Immature natural killer cell (primary cell): ENCODE measurements at places on chromosomes 16 and 17.
A peak's percentile ranks its signal among the peaks of the same experiment; 100 is the strongest.

DNA sequence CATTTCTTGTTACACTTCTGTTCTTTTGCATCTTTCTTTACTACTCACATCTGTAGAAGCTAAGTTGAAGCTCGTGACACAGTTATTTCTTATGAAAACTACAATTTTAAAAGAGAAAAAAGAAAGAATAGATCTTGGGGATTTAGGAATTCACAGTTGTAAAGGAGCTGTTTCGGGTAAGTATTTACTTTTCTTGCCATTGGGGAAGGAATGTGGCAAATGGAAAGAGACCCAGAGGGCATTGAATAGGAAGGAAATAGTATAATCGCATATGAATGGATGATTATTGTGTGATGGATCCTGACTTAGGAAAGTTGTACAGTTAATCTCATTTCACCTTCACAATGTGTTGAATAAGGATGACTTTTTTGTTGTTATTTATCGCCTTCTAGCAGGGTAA lies 914.1 kb upstream of the CDH8 start:
- DNase-seq, result no peak

- no peak for DNase-seq
Observed at GRCh38 chr17:80337195-80337895, 76.7 kb downstream of the RNF213 start.

GRCh38 chr16:85575920-85576319 lies 37.2 kb upstream of the GSE1 start:
- no peak for DNase-seq

- peak; percentile 20 for DNase-seq
Observed at GRCh38 chr17:61286449-61286848, 113.2 kb upstream of the TBX2 start.

DNA sequence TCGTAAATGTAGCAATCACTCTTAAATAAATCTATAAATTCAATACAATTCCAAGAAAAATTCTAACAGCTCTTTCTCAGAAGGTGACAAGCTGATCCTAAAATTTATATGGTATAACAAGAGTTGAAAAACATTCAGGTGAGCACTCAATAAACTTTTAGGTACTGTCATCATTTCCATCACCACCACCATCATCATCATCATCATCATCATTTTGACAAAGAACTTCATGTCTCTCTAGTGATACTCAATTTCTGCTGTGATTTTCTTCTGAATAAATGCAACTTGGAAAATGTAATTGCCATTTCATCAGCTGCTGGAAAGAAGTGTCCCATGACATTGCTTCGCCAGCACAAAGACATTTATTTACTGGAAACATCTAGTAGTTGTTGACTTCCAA lies 222.9 kb upstream of the IRX5 start:
- DNase-seq, result no peak

DNA sequence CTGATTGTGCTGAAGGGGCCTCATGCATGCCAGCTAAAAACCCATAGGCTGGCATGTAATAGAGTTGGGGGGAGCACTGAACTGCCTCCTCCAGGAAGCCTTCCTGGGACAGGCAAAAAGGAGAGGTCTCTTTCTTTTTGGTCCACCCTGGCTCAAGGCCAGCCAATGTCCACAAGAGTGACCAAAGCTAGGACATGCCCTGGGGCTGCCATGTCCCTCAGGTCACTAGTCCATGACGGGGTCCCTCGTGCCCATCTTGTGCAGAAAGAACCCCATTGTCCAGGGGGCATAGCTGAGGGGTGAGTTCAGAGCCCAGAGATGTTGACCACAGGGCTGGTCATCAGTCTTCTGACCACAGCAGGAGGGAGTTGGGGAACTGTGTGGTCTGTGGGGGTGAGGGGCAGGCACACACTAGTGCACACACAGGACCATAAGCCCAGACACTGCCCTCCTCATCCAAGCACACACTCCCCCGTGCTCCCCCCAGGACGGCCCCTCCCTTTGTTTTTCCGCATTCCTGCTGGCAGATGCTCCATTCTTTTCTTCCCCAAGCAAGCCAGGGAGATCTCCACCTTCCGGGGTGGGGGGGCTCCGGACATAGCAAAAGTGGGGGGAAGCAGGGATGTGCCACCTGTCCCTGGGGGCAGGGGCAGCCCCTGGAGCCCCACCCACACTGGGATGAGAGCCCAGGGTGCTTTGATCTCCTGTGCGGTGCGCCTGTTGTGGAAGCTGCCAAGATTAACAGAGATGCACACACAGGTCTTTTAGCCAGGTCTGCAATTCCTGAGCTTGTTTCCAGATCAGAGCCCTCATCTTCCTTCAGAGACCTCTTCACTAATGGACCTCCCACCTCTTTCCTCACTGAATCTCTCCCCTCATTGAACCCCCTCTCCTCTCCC lies 25.2 kb upstream of the PHB1 start:
- no peak for DNase-seq

GRCh38 chr16:831571-832413 lies 31.3 kb upstream of the GNG13 start:
- DNase-seq, result no peak

- no peak for DNase-seq
Observed at GRCh38 chr16:54436346-54436745, 149.8 kb upstream of the IRX3 start.

DNA sequence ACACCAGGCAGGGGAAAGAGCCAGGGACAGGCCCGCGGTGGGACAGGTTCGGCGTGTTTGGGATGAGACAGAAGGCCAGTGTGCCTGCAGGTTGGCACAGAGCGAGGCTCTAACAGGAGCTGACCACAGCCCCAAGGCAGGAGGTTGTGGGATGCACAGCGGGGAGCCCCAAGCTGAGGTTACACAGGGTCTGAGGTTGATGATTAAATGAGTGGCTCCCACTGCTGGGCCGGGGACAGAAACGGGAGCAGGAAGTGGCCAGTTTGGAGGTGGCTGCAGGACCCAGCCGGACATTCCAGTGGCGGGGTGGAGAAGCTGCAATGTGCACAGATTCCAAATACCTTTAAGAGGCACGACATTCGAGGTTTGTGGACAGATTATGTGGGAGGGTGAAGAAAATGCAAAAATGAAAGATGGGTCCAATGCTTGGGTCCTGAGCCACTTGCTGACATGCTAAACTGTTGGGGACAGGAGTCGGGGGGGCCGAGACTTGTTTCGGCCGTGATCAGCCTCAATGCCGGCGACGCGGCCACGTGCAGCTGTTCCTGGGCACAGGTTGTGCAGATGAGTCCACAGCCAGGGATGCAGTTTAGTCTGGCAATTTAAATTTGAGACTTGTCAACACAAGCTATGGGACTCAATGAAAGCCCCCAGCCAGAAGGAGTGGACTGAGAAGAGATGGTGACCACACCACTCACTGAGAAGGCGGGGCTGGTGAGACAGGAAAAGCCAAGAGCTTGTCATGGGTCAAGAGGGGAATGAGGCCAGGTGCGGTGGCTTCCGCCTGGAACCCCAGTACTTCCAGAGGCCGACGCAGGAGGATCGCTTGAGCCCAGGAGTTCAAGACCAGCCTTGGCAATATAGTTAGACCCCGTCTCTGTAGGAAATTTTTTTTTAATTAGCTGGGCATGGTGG lies 8.7 kb downstream of the ENPP7 start:
- DNase-seq, result no peak

DNA sequence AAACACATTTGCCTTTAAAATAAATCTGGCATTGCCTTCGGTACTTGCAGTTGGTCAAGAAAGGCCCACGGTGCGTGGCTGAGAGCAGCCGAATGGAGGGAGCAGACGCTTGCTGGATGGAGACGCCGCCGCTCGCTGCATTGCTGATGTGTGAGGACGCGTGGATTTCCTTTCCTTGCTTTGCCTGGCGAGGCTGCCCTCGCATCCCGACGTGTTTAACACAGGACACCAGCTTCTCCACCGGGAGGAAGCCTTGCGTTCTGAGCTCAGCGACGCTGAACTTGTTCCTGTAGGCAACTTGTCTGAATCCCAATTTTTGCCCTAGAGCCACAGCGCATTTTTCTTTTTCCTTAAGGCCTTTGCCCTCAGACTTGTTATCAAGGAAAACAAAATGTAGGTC lies 45.8 kb downstream of the COX4I1 start:
- DNase-seq, result no peak

DNA sequence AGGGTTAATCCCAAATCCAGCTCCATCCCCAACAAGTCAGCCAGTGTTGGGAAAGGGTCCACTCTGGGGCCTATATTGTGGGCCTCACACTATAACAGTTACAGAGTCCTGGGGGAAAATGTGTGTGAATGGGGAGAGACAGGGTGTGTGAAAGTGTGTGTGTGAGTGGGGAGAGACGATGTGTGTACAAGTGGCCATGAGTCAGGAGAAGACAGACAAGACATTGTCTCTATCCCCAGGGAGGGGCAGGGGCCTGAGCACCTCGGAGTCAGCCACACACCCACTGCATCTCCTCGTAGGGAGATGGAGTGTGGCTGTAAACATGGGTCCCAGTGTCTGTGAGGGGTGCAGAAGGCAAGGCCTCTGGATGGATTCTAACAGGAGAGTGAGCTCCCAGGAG lies 2.9 kb downstream of the CRHR1 start:
- DNase-seq, result no peak

DNA sequence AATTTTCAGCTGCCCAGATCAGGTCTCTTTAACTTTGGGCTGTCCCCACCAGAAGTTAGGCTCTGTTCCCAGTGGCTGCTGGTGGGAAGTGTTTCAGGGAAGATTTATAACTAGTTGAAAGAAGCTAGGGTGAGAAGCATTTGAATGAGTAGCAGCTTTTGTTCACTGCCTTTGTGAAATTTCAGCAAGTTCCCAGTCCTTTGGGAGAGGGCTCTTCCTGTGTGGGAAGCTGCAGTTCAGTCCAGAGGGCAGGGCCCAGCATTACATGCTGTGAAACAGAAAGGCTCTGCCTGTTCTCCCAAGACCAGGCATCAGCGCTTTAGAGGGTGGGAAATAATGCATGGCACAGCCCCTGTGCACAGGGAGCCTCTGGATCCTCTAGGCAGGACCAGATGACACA lies 17.8 kb downstream of the PROCA1 start:
- DNase-seq, result no peak

GRCh38 chr16:71383054-71383773 lies 24.7 kb downstream of the CALB2 start:
- DNase-seq, result peak; percentile 4

DNA sequence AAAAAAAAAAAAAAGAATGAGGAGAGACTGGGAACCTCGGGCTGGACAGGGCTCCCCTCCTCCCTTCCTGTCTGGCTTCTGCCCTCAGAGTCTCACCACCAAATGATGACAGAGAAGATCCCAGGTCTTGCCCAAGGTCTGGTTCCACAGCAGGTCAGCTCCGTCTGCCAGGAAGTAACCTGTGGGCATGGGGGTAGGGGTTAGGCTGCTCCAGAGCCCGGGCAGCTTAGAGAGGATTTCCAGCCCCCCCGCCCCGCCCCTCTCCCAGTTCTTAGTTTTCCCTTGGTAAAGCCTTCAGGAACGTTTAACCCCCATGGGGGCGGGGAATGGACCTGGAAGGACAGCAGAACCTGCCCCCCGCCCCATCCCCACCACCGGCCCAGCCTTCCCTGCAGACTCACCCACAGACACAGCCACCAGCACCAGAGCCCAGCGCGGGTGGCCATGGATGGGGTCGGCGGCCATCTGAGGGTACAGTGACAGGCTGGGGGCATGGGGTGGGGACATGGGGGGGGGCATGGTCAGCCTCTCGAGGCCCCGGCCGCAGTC lies 700 bp downstream of the TLCD2 start:
- no peak for DNase-seq

GRCh38 chr16:86511317-86512161 lies 1.2 kb downstream of the FOXF1 start:
- DNase-seq, result no peak

DNA sequence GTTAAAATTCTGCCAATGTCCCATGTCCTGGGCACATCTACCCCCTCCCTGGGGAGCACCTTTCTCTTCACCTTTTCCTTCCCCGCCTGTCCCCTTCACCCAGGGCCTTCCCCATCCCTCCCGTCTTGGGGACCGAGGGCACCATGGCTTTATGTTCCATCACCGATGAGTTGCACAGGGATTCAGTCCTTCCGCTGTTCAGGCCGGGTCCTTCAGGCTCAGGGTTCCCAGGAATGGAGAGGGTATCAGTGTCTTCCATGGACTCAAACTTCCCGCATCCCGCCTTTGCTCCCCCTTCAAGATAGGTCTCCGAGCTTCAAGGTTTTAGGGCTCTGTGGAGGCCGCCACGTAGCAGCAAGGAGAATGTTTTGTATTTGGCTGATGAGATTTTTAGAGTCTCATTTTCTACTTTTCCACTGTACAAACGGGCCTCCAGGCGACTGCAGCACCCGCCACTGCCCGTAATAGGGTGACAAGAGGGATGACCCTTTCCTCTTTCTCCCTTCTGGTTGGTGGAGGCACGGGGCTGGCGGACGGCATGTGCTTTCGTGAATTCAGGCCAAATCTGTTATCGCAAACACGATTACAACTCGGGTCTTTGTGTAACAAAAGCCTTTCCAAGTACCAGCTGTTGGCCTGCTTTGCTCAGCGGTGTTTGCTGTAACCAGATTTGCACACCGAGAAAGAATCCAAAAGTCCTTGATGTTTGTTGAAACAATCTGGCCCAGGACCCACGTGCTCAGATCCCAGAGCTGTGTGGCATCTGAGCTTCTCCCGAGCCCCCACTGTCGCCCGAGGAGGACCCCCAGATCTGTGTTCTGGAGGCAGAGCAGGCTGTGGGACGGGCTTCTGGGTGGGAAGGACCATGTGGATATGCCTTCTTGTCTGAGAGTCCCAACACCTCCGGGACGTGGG lies 236.3 kb downstream of the SEC14L1 start:
- no peak for DNase-seq

GRCh38 chr16:68492543-68493411 lies 44.5 kb upstream of the SMPD3 start:
- DNase-seq, result no peak

DNA sequence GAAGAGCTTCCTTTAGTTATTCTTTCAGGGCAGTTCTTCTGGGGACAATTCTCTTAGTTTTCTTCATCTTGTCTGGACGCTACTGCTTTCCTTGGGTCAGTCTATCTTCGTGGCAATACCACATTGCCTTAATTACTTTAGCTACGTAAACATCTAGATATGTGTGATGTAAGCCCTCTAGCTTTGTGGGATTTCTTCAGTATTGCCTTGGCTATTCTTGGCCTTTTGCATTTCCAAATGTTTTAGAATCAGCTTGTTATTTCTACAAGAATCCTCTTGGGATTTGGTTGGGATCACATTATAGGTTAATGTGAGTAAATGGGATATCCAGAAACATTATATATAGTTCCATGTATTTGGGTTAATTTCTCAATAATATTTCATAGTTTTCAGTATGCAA lies 9.0 kb upstream of the ST6GALNAC2 start:
- no peak for DNase-seq

DNA sequence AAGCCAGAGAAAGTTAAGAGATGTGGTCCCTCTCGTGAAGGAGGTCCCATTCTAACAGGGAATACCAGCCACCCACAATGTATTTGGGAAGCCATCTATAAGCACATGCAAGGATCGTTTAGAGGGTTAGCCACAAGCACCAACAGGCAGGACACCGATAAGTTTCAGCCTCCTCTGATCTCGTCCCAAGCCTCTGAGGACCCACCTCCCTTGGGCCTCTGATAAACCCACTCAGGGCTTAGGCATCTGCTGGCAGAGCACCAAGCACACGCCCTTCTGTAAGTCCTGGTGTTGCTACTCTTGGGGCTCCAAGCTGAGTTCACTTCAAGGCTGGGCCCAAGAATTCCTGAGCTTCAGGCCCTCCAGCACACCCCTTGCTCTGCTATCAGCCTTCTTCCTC lies 5.4 kb upstream of the PNPO start:
- DNase-seq, result no peak
